Calu3 (cell line): ENCODE measurements at places on chromosomes 2 and 18. TPM values are rescaled to one million over a fixed set of nuclear protein-coding genes. Genes with fewer than 3 reads are reported as not detected.

DNA sequence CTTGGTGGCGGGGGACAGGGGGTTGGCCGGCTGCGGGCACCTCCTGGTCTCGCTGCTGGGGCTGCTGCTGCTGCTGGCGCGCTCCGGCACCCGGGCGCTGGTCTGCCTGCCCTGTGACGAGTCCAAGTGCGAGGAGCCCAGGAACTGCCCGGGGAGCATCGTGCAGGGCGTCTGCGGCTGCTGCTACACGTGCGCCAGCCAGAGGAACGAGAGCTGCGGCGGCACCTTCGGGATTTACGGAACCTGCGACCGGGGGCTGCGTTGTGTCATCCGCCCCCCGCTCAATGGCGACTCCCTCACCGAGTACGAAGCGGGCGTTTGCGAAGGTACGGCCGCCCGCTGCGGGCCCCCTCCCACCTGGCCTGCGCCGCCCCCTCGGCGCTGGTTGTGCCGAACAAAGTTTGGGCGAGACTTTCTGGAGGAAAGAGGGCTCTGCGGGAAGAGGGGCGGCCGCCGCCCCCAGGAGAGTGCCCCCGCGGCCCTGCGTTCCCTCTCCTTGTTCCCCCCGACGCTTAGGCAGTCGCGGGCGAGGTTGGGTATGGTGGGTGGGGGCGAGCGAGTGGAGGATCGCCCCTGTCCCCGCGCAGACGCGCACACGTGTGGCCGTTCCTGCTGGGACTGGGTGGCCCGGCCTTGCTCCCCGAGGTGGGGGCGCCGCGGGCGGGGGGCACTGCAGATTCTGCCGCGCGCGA is 866 bp downstream of the CRIM1 start:
- DNase-seq = peak; percentile 52

Gene CSRNP3
- 0.86 and 1.8 TPM in 2 replicates for total RNA-seq

DNA sequence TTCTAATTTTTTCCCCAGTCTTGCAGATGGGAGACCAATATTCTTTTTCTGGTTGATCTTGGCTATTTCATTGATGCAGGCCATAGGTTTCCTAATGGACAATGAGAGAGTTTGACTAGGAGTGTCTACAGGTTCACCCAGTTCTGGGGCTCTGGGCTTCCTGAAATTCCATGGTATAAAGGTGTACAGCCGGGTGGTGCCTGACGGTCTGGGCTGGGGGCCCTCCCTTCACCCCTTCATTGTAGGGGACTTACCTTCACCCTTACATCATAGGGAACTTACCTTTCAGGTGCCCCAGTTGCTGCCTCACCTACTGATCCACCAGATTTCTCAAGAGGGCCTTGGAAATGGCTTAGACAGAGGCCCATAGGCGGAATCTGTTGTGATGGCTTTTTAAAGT is 13.0 kb upstream of the LAPTM4A start:
- DNase-seq = no peak

DNA sequence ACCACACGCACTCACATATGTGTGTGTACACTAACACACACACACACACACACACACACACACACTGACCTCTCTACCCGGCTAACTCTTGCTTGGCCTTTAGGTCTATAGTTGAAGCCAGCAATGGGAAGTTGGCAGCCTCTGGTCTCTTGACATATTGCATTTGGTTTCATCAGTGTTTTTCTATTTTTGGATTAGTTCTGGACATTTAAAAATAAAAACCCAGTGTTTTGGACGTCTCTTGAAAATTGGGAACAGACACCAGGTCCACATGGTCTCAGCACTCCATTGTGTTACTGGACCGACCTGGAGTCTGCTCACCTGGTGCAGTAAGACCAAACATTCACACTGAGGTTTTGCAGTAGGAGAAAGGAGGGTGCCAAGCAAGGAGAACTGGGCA is 50.4 kb upstream of the AFF3 start:
- DNase-seq = no peak

Gene M1AP
- not detected in 2 replicates for total RNA-seq

- DNase-seq = no peak
These were observed 228.6 kb upstream of the PIEZO2 start for GRCh38 chr18:11377766-11378540.

Gene ZNF804A
- 0.09 TPM in 1 of 2 replicates, not detected in the other for total RNA-seq

Gene MALL
- total RNA-seq = 51.5 and 72.6 TPM in 2 replicates

Gene DLX1
- not detected in 2 replicates for total RNA-seq

GRCh38 chr2:186433040-186433439 is 53.0 kb upstream of the ZC3H15 start:
- no peak for DNase-seq

GRCh38 chr2:201656102-201656501 is 12.8 kb upstream of the TMEM237 start:
- no peak for DNase-seq

DNA sequence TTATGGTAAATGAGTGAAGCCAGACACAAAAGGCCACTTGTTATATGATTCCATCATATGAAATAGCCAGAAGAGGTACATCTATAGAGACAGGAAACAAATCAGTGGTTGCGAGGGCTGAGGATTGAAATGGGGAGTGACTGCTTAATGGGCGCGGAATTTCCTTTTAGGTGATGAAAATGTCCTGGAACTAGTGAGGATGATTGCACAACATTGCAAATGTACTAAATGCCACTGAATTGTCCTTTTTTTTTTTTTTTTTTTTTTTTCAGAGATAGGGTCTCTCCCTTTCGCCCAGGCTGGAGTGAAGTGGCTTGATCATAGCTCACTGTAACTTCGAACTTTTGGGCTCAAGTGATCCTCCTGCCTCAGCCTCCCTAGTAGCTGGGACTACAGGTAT is 15.3 kb upstream of the GAREM2 start:
- no peak for DNase-seq

Gene SERPINB7
- total RNA-seq = 0.19 and 0.88 TPM in 2 replicates

Gene FBXO15
- 1.5 and 1.7 TPM in 2 replicates for total RNA-seq

Gene TMEM37
- 0.61 and 0.76 TPM in 2 replicates for total RNA-seq

Gene TLX2
- not detected in 2 replicates for total RNA-seq

- no peak for DNase-seq
These were observed 16.6 kb downstream of the SMC6 start for GRCh38 chr2:17736989-17737388.

GRCh38 chr18:56593906-56594305 is 44.5 kb downstream of the TXNL1 start:
- DNase-seq = no peak

DNA sequence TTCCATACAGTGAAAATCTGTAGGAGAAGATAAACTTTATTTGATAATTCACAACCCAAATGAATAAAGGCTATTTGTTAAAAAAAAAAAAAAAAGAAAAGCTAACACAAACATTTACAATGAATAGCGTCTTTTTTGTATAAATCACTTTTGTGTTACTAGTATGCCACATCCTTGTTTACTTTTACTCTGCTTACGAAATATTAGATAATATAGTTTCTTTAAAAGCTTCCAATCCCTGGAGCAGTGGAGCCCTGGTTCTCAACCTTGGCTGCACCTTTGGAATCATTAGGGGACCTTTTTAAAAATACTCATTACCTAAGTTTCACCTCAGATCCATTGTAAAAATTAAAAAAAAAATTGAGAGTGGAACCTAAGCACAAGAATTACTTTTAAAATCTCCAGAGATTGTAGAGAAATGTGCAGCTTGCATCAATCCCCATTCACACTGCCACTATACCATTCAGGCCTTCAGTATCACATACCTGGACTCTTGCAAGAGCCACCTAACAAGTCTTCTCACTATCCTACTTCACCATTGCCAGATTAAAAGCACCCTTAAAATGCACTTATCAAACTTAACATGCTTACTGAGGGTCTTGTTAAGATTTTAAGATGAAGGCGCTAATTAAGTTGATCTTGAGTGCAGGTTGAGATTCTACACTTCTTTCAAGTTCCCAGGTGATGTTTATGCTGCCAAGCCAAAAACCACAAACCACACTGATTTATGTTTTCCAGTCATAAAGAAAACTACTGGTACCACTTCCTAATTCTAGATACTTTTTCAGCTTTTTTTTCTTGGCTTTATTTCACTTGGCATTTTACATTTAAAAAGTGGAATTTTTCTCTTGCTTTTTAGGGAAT is 59.7 kb upstream of the ZC3H15 start:
- no peak for DNase-seq

GRCh38 chr2:151767536-151767935 is 33.3 kb upstream of the NEB start:
- DNase-seq = no peak

Gene ATP9B
- total RNA-seq = 24.6 and 25.6 TPM in 2 replicates

GRCh38 chr2:239012936-239013677 is 165.2 kb downstream of the TWIST2 start:
- no peak for DNase-seq

Gene CFAP221
- total RNA-seq = 9.5 and 10.0 TPM in 2 replicates

DNA sequence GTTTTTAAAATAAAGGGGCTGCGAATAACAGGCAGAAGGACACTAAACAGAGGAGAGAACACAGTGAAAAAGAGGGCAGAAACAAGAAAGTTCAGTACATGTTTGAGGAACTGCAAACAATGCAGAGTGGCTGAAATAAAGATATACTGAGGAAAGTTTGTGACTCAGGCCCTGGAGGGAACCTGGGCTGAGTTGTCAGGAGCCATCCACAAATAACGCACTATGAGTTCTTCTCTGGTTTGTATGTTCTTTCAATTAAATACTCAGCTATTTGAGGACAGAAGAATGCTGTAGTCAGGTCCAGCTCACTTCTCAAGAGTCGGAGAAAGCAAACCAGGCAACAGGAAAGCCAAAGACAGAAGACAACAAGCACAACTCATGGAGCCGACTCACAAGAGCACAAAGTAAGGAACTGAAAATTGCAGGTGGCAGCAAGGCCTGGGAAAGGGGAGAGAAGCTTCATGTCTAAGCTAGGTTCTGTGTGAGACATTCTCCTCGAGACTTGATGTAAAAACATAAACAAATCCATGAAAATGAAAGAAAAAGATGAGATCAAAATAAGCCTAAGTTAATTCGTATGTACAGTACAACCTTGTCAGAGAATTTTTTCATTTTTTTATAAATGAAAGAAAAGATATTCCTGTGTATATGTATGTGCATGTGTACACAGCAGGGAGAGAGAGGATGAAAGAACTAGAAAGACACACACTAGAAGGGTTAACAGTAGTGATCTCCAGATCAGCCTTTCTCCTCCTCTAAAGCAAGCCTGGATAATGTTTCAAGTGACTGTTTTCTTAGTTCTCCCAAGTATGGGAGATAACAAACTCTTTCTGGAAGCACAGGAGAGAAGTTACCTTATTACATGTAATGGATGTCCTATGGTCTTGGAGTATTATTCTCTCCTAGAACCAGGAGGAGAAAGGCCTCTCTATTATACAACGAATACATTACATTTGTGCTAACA is 41.5 kb downstream of the CHN1 start:
- DNase-seq = no peak

GRCh38 chr18:54238173-54238936 is 13.9 kb upstream of the MBD2 start:
- DNase-seq = no peak

DNA sequence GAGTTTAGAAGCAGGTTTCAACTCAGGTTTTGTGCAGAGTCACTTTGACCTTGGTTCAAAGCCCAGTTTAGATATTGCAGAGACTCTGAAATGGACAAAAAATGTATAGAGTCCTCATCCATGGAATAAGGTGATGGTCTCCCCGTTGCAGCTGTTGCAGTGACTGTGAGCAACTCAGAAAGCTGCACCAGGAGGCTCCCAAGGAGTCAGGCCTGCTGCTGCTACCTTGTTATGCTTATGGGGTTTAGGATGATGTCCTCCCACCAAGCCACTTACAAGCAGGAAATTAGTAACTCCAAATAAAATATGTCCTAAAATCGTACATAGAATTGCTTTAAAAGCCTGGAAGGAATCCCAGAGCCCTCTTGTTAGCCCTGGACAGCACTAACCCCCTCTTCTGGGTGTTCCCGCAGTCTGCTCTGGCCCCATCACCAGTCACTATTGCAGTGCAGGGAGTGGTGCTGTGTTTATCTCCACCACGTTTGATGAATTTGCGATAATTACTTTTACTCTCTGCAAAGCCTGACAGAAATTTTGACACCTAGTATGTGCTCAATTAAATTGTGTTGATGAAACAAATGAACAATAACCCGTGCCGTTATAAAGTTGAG is 189.0 kb downstream of the CNTNAP5 start:
- DNase-seq = no peak

Gene KCNG2
- not detected in 2 replicates for total RNA-seq

- peak; percentile 80 for DNase-seq
These were observed 18.8 kb downstream of the KLHL41 start for GRCh38 chr2:169528271-169528701.

DNA sequence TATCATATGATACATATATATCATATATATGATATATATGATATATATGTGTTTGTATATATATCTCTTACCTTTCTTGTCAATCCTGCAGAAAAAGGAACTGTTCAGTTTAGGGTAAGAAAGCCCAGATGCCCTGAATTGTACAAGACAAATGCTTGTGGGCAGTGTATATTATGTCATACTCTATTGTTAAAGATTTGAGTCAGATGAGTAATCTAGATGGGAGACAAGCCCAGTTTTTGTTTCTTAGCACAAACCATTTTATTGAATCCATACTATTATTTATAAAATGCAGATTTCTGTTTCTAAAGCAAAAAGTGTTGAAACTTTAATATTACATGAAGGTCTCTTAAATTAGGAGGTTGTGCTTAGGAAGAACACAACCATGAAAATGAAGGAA is 90.6 kb downstream of the VRK2 start:
- DNase-seq = no peak

DNA sequence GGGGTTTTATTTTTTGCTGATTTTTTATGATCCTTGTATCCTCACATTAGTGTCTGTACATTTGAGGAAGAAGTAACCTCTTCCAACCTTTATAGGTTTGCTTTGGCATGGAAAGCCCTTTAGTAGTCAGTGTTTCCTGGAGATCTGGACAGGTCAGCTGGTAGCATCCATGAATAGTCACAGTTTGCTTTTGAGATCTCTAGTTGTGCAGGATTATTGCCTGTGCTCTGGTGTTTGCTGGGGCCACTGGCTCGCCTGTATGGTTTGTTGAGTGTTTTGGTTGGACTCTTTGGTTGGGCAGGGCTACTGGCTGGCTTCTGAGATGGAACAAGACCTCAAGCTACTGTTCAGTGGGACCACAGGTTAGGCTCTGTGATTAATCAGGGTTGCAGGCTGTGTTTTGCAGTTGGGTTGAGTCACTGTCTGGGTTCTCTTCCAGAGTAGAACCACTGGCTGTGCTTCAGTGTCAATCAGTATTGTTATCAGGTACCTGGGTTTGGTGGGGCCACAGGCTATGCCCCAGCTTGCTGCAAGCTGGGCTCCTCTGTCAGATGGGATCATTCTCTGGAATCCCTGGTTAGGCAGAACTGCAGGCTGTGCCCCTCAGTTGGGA is 20.0 kb downstream of the SP140L start:
- no peak for DNase-seq

- DNase-seq = no peak
These were observed 252.6 kb downstream of the RND3 start for GRCh38 chr2:150234787-150235446.

GRCh38 chr2:37589298-37589697 is 82.1 kb downstream of the CDC42EP3 start:
- no peak for DNase-seq

- peak; percentile 6 for DNase-seq
These were observed 1.1 kb downstream of the LRATD1 start for GRCh38 chr2:14633461-14634181.

Gene MYO1B
- total RNA-seq = 56.7 and 64.5 TPM in 2 replicates

- no peak for DNase-seq
These were observed 12.6 kb downstream of the PIK3C3 start for GRCh38 chr18:41967680-41968079.

GRCh38 chr2:62931536-62931935 is 119.1 kb upstream of the OTX1 start:
- no peak for DNase-seq

Gene CLEC4F
- total RNA-seq = not detected in 2 replicates
